Urothelium cell line (cell line): ENCODE measurements at places on chromosomes 7 and 10.
A peak's percentile ranks its signal among the peaks of the same experiment; 100 is the strongest.

DNA sequence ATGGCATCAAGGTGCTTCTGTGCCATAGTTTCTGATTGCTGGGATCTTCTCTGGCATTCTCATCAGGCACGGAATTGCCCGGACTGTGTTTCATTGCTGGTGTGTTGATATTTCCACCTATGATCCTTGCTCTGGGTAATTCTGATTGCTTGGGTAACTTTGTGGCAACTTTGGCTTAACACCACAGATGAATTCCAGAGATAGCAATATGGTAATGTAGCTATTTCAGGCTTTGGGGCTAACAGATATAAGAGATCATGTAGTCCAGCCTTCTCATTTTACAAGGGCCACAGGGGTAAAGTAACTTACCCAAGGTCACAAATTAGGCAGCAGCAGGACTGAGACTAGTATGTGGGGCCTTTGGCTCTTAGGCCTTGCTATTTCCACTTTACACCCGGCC, 53.9 kb upstream of the PLPP4 start:
- no peak for DNase-seq

- DNase-seq = no peak
Measured at GRCh38 chr10:77245953-77246352, 391.7 kb downstream of the KCNMA1 start.

GRCh38 chr7:108310351-108310750, 145.9 kb downstream of the NRCAM start:
- DNase-seq = no peak

GRCh38 chr7:90520484-90520883, 51.0 kb downstream of the PTTG1IP2 start:
- no peak for DNase-seq

GRCh38 chr10:110746969-110747608, 103.0 kb downstream of the RBM20 start:
- no peak for DNase-seq

DNA sequence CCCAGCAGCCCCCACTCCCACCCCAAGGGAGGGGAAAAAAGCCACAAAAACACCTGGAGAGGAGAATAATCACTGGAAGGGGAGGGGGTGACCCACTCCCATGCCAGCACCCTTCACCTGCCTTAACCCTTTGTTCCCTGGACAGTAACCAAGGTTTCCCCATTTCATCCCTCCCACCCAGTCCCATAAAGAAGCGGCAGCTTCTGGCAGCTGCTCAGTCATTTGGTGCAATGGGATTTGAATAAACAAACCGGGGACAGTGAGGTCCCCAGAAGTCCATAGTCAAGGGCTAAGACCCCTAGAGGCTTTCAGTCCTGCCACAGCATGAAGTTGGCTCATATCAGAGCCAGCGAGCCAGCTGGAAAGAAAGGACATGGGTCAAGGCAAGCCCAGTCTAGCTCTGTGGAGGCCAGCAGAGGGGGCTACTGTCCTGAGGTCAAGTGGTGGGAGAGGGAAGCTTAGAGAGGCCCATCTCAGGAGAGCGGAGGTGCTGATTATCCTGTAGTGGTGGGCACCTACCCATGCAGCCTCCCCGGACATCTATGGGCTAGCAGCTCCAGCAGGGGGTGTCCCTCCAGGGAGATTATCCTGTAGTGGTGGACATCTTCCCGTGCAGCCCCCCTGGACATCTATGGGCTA, 58.9 kb upstream of the LBX1 start:
- no peak for DNase-seq

DNA sequence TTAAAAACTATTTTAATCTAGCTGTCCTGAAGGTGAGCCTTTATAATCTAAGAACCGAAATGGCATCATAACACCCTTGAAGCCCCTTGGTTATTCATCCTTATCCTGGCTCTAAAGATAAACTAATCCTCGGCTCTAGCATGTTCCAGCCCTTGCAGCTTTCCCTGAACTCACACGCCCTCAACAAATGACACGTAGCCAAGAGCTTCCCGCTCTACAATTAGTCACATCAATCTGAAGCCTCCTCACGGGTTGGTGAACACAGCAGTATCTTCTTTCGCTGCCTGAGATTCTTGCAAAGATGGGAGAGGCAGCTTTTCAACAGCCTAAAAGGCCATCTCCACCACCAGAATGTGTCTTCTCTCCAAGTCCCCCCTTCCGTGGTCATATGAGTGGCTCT, 4.1 kb downstream of the FRMD4A start:
- no peak for DNase-seq

DNA sequence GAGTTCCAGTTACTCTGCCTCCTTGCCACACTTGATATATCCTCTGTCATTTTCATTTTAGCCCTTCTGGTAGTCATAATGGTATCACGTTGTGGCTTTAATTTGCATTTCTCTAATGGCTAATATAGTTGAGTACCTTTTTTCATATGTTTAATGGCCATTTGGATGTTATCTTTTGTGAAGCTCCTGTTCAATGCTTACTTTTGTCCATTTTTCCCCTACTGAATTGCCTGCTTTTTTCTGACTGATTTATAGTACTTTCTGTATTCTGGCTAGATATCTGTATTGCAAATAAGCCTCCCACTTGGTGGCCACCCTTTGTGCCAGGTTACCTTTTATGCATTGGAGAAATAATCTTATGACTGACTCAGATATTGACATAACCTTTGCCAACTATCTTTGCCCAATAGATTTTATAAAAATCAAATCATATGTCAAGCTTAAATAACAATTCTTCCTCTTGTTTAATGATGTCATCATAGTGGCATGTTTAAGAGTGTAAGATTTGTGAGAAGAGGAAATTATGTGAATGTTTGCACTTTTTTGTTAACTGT, 50.6 kb downstream of the PRPF18 start:
- no peak for DNase-seq

- DNase-seq = no peak
Measured at GRCh38 chr7:110373859-110374258, 717.1 kb upstream of the LRRN3 start.

- DNase-seq = no peak
Measured at GRCh38 chr10:76788452-76788811, 849.2 kb downstream of the KCNMA1 start.

GRCh38 chr10:75508239-75508813, 76.9 kb downstream of the LRMDA start:
- DNase-seq = peak; percentile 59

DNA sequence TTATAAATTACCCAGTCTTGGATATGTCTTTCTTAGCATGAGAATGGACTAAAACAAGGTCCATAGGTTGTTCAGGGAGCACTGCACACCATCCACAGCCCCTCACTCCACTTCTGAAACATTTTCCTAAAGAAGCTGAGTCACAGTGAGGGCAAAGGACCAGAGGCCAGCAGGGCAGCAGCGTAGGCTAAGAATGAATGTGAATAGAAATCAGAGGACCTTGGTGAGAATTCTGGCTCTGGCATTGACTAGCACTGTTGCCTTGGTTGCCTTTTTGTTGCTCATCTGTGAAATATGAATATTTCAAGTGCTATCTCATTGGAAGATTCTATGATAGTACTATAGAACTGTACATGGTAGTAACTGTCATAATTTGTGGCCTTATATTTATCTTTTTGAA, 41.7 kb upstream of the TOMM7 start:
- DNase-seq = no peak

DNA sequence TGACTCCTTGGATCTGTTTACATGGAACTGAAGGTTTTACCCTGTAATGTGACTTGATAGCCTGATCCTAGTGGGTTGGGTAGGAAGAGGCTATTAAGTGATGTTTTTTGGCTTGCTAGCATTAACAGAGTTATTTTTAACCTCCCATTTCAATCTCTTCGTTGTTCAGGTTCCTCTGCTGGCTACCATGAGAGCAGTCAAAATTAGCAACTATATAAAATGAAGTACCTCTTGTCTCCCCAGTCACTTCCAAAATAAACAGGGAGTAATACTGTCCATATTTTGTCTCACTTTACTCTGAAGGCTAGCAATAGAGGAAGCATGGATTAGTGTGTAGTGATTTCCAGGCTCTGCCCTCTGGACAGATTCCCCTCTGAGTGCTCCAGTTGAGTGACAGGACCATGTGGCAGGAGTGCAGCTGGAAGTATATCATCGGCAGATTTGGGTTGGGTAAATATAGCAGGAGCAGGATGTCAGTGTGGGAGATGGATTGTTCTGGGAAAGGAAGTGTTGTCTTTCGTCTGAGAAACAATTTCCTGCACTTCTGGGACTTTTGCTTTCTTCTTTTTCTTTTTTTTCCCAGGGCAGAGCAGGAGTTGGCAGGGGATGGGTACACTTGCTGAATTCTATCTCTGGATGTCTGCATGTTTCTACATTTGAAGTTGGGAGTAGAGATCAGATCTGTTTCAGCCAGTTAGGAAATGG, 35.2 kb downstream of the GBF1 start:
- no peak for DNase-seq

GRCh38 chr10:126673565-126673964, 3.1 kb upstream of the C10orf90 start:
- no peak for DNase-seq

- DNase-seq = no peak
Measured at GRCh38 chr10:114706458-114707055, 48.5 kb upstream of the ABLIM1 start.

DNA sequence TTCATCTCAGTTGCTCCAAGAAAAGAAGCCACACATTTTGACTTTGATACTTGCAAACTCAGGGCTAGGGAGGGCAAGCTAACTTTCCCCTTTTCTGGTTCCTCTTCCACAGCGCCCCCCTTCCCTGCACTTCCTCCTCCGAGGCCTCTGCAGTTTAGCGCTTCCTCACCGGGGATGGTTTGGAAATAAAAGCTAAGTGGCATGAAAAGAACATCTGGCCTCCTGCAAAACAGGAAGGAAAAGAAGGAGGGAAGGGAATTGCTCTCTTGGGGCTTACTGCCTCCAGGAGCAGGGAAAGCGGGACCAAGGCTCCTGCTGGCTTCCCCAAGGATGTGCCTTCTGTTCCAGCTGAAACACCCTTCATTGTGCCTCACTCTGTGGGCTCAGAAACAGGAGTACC, 42.3 kb downstream of the PRKCQ start:
- no peak for DNase-seq

DNA sequence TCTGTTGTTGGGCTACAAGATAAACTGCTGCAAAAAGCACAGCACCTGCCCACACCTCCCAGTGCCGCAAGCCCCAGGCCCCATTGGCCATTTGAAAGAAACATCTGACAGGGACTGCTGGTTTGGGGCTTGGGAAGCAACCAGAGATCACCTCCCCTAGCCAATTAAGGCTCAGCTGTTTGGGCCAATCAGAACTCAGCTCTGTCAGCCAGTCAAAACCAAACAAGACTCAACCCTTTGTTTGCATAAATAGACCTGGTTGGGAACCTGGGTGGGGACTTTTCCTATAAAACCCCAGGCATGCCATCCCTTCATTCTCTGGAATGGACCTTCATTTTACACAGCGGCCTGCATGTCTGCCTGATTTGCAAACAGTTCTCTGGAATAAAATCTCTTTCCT, 17.2 kb upstream of the NME8 start:
- DNase-seq = no peak

- DNase-seq = no peak
Measured at GRCh38 chr7:44897309-44897708, 12.0 kb upstream of the PURB start.

- peak; percentile 62 for DNase-seq
Measured at GRCh38 chr7:44884621-44885393, 523 bp downstream of the PURB start.

DNA sequence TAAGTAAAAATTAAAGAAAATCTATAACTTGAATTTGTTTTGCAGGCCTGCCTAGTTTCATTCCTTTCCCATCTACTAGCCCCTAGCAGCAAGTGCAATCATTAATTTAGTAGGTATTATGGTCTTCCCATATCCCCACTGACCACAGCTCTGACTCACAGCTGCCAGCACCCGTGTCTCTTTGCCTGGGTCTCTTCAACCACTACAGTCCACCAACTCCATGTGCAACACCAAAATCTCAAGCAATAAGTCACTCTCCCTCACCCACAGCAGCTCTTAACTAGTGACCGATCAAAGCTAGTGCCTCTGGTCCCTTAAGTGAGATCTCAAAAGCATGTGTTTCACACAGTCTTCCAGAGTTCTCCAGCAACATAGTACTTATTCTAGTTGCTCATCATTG, 26.0 kb upstream of the THSD7A start:
- DNase-seq = no peak
